ENCODE measurements at places on chromosomes 2 and 18.
A peak's percentile ranks its signal among the peaks of the same experiment; 100 is the strongest.

GRCh38 chr2:70828914-70829824 lies 6.4 kb downstream of the CD207 start:
- DNase-seq = no peak

- DNase-seq = no peak
Observed at GRCh38 chr18:59060551-59060950, 79.1 kb upstream of the SEC11C start.

- DNase-seq = no peak
Observed at GRCh38 chr2:172100935-172101820, 1.5 kb downstream of the DLX2 start.

DNA sequence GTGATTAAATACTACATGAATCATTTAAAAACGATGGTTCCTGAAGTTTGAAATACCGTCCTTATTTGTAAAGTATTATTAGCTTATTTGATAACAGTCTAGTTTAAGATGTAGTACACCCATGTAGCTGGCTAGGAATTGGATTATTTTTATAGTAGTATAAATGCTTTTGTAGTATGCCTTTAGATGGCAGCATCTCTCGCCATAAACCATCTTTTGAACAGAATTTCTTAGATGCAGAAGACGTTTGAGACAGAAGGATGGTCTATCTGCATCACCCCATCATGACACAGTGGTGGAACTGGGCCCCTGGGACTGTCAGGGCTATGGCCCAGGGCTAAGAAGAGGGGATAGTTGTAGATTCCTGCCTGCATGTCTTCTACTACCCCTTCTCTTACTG lies 152.7 kb downstream of the WDSUB1 start:
- no peak for DNase-seq

- no peak for DNase-seq
Observed at GRCh38 chr2:199607914-199608313, 150.2 kb upstream of the SATB2 start.

- no peak for DNase-seq
Observed at GRCh38 chr2:167697948-167698347, 549.4 kb downstream of the STK39 start.

DNA sequence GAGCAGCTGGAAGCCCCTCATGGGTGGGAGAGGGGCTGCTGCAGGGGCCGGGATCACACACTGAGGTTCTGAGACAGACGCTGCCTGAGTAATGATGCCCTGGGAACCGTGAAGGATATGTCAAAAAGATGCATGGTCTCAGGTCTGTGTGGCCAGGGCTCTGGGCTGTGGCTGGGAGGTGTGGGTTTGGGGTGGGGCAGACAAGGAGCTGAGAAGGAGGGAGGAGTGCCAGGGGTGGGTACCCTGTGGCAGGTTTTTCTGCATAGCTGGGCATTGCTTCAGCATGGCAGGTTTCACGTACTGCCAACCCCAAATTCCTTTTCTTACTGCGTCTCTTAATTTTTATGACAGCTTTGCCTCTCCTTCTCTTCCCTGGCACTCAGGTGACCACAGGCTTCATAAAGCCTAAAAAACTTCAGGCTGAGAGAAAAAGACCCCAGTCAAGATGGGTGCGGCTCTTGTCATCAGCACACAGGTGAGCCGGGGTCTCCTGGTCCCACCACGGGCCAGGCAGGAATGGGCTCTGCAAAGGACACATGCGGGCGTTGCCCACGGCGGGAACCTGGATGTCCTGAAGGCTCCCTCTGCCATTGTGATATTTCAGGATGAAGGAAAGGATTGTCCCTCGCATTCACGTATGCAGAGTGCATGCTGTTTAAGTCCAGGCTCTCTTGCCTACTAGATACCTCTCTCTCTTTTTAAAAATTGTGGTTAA lies 18.0 kb downstream of the MALL start:
- no peak for DNase-seq

DNA sequence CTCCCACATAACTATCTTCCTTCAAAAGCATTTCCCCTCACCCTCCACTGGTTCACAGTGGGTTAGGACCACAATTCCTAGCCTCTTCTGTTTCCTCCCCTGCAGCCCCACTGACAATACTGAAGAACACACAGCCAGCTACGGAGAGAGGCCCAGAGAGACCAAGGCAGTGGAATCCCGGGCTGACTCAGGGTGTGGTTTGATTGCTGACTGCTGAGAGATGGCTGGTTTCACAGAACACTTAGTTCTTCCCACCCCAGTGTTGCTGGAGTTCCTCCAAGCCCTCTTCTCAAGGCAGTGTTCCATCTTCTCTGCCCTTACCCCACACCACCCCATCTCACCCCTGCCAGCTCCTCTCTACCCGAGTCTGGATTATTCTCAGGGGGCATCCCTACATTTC lies 43.3 kb upstream of the ZFP36L2 start:
- no peak for DNase-seq

GRCh38 chr18:63831080-63831788 lies 56.0 kb downstream of the SERPINB7 start:
- DNase-seq = peak; percentile 6

- no peak for DNase-seq
Observed at GRCh38 chr18:22179174-22179573, 9.8 kb downstream of the GATA6 start.

DNA sequence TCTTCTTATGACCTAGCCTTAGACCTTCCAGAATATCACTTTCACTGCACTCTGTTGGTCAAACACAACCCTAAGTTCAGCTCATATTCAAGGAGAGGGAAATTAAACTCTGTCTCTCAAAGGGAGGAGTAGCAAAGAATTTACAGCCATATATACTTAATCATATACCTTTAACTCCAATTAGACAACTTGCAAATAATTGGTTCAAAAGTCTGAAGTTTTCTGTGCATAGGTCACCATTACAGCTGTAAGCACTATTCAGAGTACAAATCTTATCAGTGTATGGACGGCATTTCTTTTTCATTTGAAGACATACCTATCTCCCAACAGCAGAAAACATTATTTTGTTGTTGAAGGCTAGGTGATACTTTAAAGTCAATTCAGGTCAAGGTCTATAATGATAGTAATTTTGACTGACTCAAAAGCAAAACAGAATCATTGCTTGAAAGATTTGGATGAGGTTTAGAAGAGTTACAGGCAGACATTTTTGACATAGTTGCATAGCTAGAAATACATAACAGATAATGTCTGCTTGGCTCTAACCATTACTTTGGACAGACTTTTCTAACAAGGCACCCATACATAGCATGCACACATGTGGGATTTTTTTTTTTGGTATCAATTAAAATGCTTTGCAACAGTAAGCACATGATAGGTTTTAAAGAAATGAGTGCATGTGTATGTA lies 131.5 kb downstream of the CPS1 start:
- no peak for DNase-seq

Data from SIG-M5 (cell line).